ENCODE measurements at places on chromosomes 4 and X.

GRCh38 chr4:137467537-137467936 lies 64.8 kb downstream of the PCDH18 start:
- DNase-seq, result no peak

GRCh38 chrX:136047969-136048368 lies 62.7 kb downstream of the SLC9A6 start:
- DNase-seq, result no peak

GRCh38 chrX:140701480-140701879 lies 8.1 kb upstream of the LINC00632 start:
- no peak for DNase-seq

GRCh38 chr4:112060212-112060611 lies 85.0 kb upstream of the FAM241A start:
- no peak for DNase-seq
